ENCODE measurements at places on chromosomes 16 and 17. TPM values are rescaled to one million over a fixed set of nuclear protein-coding genes. Genes with fewer than 3 reads are reported as not detected.

DNA sequence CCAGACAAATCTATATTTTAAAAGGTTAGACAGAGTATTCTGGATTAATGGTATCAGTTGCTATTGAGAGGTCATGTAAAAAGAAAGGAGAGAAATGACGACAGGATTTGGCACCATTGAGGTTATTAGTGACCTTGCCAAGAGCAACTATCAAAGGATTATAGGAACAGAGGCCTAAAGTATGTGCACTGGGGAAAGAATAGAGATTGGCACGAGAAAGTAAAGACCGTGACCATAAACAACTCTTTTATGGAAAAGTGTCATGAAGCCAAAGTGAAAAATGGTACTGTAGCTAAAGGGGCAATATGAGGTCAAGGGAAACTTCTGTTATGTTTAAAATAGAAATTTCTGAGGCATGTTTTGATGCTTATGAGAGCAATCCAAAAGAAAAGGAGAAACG is 115.2 kb upstream of the KIF2B start:
- DNase-seq: no peak

DNA sequence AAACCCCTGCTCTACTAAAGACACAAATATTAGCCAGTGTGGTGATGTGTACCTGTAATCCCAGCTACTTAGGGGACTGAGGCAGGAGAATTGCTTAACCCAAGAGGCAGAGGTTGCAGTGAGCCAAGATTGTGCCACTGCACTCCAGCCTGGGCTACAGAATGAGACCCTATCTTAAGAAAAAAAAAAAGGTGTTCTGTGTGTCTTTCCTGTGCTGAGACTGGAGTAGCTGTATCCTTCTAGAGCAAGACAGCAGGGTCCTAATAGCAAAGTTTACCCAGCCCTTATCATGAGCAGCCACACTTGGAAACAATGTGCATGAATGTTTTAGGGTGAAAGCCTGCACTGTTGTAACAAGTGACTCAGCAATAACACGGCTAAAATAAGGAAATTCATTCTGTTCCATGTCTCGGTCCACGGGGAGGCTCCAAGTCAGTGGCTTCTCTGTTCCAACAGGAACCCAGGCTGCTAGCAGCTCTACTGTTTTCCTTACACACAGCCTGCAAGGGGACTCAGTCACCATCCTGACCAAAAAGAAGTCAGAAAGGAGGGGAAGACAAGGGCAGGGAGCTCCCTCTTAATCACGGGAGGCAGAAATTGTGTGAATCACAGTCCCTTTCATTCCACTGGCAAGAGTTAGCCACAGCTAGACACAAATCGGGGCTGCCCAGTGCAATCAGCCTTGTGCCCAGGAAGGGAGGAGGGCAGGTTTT is 7.1 kb upstream of the SLC5A11 start:
- DNase-seq: peak; percentile 70

GRCh38 chr17:77337150-77337549 is 196.4 kb downstream of the SEC14L1 start:
- DNase-seq: no peak

DNA sequence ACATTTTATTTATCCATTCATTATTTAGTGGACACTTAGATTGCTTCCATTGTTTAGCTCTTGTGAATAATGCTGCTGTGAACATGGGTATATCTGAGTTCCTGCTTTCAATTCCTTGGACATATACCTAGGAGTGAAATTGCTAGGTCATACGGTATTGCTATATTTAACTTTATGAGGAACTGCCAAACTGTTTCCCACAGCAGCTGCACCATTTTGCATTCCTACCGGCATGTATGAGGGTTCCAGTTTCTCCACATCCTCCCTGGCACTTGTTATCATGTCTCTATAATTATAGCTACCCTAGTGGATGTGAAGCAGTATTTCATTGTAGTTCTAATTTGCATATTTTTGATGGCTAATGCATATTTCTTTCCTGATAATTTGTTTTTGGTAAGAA is 23.7 kb upstream of the DRG2 start:
- no peak for DNase-seq

Gene TSPOAP1
- 13.0 TPM for polyA plus RNA-seq

- DNase-seq: no peak
Observed at GRCh38 chr17:79041723-79042420, 17.9 kb downstream of the C1QTNF1 start.

Gene TEDC2
- polyA plus RNA-seq: 1.5 TPM

GRCh38 chr17:28338056-28338768 is 2.7 kb downstream of the TNFAIP1 start:
- DNase-seq: no peak

GRCh38 chr17:77618731-77619130 is 339.8 kb upstream of the TNRC6C start:
- no peak for DNase-seq

Gene PYCARD
- 8.0 TPM for polyA plus RNA-seq

Gene BICDL2
- polyA plus RNA-seq: not detected

DNA sequence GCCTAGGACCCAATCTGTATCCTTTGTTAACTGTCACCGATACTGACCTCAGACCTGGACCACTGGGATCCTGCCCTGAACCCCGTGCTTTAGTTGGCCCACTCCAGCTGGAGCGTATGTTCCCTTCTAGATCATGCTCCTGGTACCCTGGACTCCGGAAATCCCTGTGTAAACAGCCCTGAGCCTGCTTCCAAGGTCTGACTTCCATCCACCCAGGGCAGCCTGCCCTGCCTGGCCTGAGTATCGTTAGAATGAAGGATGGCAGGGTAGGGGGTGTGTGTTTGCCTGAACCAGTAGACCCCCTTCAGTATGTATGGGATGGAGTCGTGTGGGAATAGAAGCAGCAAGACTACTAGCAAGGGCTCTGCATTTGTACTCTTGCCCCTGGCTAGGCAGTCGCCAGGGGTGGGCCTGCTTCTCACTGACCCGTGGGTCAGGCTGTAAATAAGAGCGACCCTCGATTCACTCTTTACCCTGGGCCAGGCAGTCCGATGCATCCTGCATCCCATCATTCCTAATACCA is 691 bp upstream of the TMEM98 start:
- DNase-seq: peak; percentile 40

Gene PRKCB
- polyA plus RNA-seq: 0.41 TPM

Gene CBX2
- polyA plus RNA-seq: 2.4 TPM

Gene RPA1
- 28.0 TPM for polyA plus RNA-seq

DNA sequence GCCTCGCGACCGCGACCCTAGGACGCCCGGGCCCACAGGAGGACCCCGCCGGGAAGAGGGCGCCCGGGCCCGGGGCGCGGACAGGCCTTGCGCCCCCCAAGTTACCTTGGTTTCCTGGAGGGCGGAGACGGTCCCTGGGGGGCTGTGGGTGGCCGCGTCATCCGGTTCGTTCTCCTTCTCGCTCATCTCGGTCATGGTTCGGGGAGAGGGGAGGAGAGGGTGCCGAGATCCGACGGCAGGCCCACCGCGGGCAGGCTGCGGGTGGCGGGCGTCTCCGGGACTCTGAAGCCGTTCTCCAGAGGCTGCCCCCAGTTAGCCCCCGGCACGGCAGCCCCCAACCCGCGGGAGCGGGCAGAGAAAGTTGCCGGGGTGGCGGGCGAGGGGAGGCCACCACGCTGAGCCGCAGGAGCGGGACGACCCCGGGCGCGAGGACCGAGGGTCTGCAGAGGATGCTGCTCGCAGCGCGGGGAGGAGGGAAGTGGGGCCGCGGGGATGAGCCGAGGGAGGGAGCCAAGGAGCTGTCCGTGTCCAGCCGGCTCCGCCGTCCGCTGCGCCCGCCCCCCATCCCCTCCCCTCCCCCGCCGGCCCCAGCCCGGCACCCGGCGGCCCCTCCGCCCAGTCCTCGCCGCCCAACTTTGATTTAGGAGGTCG is at the start of gene STAC2:
Gene STAC2, minus strand, starts transcription at position 638 of the 651 bp plus-strand sequence. Its CDS starts 443 bp downstream, at position 195.
- no peak for DNase-seq

Gene DOK4
- polyA plus RNA-seq: 12.2 TPM

DNA sequence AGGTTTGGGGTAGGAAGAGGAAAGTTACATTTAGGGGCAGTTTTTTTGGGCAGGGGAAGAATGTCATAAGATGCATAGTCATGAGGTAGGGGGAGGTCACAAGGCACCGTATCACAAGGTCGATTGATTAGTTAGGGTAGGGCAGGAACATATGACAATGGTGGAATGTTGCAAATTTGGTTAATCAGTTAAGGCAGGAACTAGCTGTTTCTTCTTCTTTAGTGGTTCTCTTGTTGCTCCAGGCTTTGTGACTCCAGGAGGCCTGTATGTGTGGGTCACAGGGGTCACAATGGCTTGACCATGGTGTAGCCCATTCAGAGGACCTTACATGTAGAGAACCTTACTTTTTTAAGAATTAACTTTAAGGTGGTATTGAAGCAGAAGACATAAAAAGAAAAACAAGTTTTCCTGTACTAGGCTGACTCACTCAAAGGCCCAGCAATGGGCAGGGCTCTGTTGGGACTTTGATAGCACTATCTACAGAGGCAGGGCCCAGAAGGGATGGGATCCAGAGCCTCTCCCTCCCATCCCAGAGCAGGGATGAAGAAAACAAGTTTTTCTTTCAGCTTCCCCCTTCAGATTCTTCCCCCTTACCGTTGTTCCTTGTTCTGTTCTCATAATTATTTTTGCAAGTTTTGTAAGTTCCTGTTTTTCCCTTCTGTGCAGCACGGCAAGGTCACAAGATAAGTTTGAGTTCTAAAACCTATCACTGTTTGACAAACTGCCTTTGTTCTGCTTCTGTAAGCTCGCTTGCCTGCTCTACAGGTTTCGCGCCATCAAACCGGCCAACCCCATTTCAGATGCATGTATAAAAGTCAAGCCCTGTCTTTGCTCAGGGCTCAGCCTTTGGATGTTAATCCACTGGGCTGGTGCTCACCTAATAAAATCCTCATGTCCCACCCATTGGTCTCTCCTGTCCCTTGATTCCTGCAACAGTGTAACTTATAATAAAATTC is 45.8 kb upstream of the ATF7IP2 start:
- DNase-seq: no peak

DNA sequence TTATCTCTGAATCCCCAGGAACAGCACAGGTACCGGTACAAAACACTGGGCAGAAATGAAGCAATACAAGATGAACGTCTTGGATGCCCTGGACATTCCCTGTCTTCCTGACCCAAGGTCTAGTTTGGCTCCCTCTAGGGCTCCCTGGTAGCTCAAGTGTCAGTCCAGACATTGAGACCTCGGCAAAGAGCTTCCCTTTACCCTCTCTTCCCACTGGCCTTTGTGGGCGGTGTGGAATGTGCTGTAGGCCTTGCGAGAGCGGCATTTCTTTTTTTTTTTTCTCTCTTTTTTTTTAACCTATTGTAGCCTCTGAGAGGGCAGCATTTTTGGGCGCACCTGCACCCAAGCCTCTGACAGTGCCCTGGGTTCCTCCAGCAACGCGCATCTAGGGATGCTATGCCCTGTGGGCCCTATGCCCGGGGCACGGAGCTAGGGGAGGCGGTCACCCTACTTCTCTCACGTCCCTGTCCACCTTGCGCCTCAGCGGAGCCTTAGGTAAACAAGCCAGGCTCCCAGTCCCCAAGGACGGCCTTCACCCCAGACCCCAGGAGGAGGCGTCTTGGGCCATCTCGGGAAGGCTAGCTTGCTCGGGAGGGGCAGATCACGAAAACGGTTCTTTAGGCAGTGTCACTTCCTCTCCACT is 1.2 kb upstream of the NFATC3 start:
- no peak for DNase-seq

Gene KRTAP17-1
- not detected for polyA plus RNA-seq

Gene TMEM235
- polyA plus RNA-seq: not detected

GRCh38 chr17:44283344-44284023 is 15.5 kb upstream of the SLC4A1 start:
- no peak for DNase-seq

- DNase-seq: no peak
Observed at GRCh38 chr16:47877166-47877565, 278.6 kb downstream of the ABCC12 start.

DNA sequence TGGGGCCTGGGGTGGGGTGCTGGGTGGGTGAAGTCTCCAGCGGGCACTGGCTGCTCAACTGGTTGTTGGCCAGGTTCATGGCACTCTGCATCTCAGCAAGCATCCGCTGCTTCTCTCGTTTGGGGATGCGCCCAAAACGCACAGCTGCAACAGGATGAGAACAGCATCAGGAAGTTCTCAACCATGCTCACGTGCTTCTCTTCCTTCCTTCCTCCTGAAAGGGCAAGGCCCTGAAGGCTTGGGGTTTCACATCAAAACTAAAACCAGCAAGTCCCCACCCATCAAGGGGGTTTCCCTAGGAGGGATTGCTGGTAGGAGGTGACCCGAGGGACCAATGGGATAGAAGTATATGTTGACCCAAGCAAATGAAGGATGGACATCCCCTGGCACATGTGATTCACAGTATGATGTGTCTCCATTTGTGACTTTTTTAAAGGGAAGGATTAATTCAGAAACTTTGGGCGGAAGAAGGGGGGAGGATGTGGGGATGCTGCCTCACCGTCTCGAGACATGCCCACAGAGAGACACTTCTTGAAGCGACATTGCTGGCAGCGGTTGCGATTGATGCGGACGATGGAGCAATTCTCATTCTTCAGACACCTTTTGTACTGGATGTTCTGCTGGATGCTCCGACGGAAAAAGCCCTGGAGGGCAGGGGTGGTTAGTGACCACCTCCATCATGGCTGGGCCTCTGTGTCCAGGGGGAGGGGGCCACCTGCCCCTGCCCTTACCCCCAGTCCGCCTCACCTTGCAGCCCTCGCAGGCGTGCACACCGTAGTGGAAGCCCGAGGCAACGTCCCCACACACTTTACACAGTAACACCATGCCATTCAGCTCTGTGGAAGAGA is 4.2 kb downstream of the NR1D1 start:
- peak; percentile 78 for DNase-seq

GRCh38 chr16:4320571-4321137 is 4.8 kb downstream of the GLIS2 start:
- peak; percentile 68 for DNase-seq

DNA sequence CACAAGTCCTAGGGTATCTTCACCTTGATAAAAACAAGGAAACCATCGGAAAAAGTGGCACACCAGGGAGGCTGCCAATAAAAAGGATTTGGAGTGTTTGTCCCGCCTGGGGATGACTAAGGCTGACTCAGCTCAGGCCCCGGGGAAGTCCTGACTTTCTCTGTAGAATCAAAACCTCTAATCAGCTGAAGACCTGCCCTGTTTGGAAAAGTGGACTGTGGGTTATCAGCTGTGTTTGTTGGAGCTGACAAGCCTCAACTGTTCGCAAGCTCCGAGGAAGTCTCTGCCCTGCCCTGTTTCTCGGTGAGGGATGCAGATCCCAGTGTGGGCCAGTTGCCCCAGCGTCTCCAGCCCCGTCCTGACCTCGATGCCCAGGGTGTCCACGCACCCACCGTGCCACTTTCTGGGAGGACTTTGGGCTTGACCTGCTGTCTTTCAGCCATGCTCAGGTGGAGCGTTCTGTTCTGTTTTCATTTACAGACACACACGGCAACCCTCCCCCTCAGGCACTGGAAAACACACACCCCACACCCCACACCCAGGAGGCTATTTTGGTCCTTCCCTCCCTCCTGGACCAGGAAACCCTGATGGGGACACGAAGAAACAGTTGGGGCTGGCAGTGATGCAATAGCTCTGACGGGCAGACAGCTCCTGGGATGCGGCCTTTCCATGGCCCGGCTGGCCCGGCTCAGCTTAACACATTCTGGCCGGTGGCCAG is 27.6 kb upstream of the PITPNA start:
- peak; percentile 85 for DNase-seq
